ENCODE measurements at places on chromosomes 13 and 19.

DNA sequence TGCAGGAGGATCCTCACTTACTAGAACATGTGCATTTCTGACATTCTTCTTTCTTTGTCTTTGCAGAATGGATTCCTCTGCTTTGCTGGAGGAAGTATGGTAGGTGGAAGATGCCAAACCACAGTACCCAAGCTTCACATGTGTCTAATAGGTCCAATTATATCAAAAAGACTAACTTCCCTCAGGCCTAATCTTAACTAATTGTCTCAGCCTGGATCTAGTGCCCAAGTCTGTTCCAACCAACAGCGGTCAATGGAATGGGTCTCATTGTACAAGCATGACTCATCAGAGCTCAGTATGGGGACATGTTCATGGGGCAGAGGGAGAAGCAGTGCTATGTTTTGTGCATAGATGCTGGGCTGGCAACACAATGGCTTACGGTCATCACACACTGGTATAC is 81.6 kb upstream of the CSNK1A1L start:
- DNase-seq = no peak

GRCh38 chr13:99967498-99967868 is 4.1 kb downstream of the ZIC5 start:
- no peak for DNase-seq

DNA sequence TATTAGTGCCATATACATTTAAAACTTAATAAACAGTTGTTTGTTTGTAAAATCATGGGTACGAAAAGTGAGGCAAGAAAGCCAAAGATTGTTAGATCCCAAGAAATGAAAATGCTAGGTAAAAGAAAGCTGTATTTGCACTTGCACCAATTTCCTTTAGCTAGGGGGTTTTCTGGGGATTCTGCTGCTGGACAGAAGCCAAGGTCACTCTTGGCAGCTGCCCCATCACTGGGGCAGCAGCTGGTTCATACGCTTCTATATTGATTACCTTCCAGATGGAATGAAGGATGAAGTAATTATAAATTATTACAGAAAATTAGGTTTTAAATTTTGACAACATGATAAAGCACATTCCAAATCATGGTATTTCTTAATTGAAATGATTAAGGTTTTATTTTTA is 127.4 kb downstream of the SLITRK5 start:
- peak; percentile 19 for DNase-seq

GRCh38 chr19:10096615-10096963 is 5.9 kb downstream of the ANGPTL6 start:
- no peak for DNase-seq

DNA sequence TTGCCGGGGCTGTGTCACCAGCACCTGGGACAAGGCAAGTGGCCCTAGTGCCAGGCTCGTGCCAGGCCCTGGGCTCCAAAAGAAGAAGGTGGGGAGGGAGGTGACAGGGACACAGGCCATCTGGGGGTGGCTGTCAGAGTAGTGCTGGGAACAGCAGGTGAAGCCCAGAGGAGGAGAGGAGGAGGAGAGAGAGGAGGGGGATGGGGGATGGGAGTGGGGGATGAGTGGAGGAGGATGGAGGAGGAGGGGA is 18.7 kb downstream of the LSM4 start:
- DNase-seq = no peak

DNA sequence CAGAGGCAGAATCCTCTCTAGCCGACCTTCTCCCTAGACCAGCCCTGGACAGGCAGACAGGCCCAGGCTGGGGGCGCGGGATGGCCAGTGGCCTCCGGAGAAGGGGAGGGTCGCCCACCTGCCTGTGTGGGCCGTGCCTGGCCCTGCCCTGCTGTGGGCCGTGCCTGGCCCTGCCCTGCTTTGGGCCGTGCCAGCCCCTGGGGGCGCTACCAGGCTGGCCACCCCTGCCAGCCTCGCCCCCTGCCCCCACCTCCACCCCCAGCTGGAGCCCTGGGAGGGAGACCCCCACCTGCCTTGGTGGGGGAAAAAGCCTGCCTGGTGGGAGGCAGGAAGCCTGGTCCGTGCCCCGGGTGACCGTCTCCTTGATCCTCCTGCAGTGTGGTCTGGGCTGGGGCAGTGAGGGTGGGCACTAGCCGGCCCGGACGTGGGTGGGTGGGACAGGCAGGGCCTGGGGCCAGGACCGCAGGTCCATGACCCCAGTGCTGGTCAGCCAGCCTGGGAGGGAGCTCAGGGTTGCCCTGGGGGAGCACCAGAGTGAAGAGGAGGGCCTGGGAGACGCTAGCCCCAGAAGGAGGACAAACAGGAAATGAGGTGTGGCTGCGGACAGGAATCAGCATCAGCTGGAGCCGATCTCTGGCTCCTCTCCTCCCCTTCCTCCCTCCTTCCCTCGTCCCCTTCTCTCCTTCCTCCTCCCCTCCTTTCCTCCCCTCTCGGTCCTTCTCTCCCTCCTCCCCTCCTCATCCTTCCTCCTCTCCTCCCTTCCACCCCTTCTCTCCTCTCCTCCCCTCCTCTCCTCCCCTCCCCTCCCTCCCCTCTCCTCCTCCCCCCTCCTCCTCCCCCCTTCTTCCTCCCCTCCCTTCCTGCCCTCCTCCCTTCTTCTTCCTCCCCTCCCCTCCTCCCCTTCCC is 5.1 kb upstream of the MKNK2 start:
- no peak for DNase-seq

DNA sequence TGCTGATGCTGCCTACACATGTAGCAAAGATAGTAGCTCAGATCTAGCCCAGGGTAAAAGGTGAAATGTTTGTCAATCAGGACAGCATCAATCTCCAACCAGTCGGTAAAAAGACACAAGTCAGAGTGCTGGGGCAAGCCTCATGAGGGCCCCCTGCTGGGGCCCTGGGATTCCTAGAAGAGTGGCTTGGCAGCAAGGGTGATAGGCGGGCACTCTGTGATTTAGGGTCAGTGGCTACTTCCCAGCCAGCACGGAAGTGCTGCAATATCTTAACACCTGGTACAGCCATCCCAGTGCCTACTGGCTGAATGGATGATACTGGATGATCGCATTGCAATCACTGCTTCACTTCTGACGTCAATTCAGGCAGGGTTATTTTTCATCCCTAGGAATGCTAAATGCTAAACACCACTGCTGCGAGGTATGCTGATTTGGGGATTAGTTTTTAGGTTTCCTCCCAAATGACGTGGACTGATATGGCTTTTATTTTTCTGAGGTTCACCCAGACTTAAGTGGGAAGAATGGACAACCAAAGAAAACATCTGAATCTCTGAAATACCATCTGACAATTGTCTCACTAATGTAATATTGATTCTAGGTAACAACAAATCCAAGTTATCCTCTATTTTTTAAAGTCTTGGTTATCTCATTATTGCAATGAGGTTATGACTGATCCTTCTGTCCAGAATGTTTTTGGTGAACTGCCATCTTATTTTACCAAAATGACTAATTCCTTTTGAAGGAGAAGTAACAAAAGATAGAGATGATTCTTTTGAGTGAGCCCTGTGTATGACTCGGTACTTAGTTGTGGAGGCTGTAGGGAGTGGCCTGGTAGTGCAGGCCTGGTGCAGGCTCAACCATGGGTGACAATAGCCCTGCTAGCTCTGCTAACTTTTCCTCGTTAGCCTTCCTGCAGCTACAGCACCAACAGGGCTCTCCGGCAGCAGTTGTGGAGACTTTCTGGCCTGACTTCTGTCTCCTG is 432.5 kb downstream of the FGF9 start:
- DNase-seq = no peak

DNA sequence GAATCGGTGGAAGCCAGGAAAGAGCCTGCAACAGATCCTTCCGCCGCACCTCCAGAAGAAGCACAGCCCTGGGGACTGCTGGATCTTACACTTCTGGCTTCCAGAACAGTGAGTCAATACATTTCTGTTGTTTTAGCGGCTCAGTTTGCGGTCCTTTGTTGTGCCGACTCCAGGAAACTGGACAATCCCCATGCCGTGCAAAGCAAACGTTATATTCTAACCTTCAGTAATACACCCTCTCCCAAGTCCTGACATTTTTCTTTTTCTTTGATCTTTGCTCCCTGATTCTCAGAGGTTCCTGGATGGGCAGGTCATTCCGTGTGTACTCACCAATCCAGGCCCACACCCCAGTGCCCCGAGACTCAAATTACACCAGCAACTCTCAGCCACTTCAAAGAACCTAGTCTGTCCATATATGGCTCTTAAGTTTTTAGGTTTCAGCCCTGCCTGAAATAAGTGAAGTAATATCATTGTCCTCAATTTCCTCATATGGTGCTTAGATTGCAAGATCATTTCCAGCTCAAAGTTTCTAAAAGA is 387.1 kb upstream of the SGCG start:
- no peak for DNase-seq

GRCh38 chr13:28636069-28636468 is 22.9 kb upstream of the POMP start:
- no peak for DNase-seq

DNA sequence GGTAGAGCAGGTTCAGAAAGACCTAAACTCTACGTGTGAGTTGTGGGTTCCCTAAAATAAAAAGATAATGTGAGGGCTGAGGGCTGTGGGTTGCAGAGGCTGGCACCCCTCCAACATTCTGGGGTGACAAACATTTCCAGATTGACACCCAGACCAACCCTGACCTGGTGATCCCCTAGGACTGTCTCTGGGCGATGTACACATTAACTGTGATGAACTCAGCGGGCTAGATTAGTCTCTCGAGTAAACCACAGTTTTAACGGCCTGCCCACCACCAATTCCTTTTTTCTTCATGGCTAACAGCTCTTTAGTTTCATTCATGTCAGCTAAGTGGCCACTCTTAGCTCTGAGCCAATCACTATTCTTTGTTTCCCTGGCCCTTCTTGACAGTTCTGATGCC is 24.8 kb downstream of the SIAH3 start:
- DNase-seq = no peak

- DNase-seq = no peak
Measured at GRCh38 chr19:4391701-4392483, 8.5 kb downstream of the SH3GL1 start.

- no peak for DNase-seq
Measured at GRCh38 chr19:40155749-40156265, 35.4 kb upstream of the MAP3K10 start.

GRCh38 chr13:33510350-33510970 is 224.9 kb upstream of the STARD13 start:
- no peak for DNase-seq

GRCh38 chr19:17950310-17951156 is 16.4 kb upstream of the KCNN1 start:
- no peak for DNase-seq

GRCh38 chr19:35267353-35267817 is 1.4 kb upstream of the USF2 start:
- DNase-seq = peak; percentile 59

DNA sequence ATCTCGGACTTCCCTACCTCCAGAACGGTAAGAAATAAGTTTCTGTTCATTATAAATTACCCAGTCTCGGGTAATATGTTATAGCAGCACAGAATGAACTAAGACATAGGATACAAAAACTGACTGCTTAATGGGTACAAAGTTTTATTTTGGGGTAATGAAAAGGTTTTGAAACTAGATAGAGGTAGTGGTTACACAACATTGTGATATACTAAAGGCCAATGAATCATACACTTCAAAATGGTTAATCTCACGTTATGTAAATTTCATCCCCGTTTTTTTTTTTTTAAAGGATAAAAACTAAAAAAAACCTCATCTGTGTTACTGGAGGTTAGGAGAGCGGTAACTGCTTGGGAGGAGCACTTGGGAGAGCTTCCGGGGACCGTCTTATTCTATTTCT is 23.5 kb downstream of the AKT2 start:
- DNase-seq = no peak

DNA sequence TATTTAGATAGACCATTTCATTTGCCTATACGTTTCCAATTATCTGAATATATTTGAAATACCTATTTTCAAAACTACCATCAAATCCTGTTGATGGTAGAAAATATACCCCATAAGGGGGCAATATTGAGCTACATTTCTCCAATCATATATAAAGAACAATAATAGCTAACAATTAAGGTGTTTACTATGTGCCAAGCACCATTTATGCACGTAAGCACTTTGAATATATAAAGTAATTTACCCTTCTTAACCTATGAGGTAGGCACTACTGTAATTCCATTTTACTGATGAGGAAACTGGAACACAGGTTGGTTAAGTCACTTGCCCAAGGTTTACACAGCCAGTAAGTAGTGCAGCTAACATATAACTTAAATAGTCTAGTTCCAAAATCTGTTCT is 79.2 kb downstream of the UBL3 start:
- no peak for DNase-seq

DNA sequence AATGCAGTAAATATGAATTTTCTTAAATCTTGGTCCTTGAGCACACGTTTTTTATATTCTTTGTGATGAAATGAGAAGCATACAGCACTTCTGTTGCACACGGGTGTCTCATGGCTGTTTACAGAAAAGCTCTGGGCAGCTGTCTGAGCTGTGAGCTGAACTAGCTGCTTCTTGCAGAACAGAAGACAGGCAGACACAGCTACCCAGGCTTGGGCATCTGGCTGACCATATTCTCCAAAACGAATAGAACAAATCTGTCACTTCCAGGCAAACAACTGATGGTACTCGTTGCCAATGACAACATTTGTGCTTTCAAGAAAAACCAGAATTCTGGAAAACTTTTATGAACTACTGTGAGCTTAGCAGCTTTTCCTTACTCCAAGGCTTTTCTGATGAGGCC is 16.2 kb downstream of the PCID2 start:
- DNase-seq = no peak

DNA sequence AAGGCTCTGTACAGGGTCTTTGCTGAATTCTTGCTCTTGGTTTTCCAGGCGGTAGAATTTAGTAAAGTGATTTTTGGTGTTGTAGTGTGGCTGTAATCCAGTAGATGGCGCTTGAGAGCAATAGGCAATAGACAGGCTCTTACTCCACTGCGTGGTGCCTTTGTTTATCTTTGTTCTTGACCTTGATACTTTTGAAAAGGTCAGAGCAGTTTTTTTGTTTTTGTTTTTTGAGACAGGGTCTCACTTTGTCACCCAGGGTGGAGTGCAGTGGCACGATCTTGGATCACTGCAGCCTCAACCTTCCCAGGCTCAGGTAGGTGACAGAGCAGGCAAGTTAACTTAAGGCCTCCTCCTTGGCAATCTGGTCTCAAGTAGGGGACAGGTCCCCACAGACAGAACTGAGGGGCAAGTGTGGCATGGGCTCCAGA is 12.2 kb upstream of the LILRA5 start:
- DNase-seq = no peak

DNA sequence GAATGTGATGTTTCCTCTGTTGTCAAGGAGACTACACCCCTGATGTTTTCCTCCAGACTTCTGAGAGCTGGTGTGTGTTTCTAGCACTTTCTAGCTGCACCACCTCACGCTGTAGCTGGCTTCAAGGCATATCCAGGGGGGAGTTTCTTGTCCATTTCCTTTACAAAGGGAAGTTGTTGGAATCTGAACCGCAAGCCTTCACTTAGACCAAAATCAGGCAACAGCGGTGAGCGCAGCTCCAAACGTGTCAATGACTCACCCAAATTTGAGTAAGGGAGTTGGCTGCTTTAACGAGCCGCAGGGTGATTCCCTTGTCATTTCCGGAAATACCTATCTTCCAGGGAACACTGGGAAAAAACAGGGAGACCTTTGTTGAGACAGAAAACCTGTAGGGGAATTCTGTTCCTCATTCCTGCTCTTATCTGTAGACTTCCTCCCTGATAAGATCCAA is 2.5 kb downstream of the LDLR start:
- peak; percentile 66 for DNase-seq
